ENCODE measurements at places on chromosomes 5 and 9.

DNA sequence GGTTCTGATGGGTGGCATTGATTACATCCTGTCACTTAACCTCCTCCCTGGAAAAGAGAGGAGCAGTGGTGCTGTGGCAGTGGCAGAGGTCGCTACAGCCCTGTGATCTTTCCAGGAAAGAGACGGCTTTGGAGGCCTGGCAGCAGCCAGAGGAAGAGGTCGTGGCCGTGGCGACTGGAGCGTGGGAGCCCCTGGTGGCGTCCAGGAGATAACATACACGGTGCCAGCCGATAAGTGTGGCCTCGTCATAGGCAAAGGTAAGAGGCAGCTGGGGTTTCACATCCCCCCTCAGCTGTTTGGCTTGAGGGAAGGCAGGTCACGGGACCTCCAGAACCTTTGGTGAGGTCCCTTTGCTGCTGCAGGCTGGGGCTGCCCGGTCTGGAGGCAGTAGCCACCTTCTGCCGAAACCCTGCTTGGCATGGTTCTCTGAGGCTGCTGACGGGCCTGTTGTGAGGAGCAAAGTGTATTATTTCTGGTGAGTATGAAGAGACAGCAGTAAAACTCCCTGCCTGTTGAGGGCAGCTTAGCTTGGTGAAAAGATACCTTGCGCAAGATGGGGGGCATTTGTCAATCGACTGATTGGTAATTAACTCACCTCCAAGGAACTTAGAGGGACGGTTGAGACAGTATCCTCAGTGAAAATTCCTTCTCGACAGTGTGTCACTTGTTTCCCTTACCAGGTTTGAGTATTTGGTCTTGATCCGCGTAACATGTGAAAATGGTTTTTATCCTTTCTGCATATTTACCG is 38.0 kb upstream of the PRDM12 start:
- no peak for DNase-seq

DNA sequence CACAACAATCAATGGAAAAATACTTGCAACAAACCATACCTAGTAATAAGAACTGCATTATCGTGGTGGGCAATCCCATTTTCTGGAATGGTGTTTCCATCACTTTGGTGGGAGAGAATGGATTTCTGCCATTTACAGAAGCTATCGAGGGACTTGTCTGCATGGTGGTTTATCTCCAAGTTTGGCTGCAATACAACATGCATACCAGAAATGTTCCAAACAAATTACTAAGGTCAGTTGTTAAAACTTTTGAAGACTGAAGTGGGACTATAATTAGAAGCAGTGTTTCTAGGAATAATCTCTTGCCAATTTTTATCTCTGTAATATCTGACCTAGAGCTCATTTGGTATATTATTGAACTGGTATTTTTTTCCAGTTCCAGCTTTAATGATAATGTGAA is 30.3 kb downstream of the ADAMTS6 start:
- no peak for DNase-seq

GRCh38 chr5:54993318-54993717 is 7.9 kb upstream of the ESM1 start:
- peak; percentile 38 for DNase-seq

DNA sequence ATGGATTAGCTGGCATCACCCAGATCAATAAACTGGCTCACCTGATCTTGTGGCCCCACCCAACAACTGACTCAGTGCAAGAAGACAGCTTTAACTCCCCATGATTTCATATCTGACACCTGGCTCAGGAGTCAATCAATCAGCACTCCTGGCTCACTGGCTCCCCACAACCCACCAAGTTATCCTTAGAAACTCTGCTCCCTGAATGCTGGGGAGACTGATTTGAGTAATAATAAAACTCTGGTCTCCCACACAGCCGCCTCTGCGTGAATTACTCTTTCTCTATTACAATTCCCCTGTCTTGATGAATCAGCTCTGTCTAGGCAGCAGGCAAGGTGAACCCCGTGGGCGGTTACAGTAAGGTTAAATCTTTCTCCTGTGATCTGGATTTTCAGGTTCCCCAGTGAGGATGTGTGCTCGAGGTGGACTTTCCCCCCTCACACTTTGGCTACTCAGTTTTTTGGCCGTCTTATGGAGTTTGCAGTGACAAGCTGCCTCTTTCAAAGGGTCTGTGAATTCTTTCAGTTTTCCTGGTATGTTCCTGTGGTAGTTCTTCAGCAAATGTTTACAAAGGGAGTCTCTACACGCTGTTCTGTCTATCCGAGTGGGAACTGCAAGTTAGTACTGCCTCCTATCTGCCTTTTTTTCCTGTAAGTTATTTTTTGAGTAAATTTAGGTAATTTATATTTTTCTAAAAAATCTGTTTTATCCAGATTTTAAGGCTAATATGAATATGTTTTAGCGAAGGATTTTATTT is 500.2 kb upstream of the NUDT12 start:
- no peak for DNase-seq

DNA sequence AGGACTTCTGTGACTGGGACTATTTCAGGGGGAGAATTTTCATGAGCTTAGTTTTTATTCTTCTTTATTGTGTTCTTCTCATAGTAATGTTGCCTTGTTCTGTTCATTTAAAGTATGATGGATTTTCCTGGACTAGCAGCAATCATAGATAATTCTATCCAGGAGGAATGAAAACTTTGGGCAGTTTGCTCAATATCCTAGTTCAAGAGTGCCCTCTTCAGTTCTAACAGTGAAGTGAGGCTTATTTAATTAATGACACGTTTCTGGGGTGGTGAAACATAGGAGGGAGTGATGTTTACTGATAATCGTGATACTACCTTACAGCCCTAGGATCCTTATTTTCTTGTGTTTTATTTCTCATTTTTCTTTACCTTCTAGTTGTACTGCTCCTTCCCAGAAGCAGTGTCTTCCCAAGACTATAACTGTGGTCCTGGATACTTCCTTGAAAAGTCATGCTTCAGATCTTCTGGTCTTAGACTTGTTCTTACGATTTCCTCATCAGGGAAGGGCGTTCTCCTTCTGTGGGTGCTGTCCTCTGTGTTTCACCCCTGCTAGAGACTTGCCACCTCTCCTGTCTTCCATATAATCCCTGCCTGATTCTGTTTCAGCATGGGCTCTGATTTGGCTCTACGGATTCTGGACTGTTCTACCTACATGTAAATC is 57.4 kb downstream of the CFAP95 start:
- DNase-seq: peak; percentile 52

DNA sequence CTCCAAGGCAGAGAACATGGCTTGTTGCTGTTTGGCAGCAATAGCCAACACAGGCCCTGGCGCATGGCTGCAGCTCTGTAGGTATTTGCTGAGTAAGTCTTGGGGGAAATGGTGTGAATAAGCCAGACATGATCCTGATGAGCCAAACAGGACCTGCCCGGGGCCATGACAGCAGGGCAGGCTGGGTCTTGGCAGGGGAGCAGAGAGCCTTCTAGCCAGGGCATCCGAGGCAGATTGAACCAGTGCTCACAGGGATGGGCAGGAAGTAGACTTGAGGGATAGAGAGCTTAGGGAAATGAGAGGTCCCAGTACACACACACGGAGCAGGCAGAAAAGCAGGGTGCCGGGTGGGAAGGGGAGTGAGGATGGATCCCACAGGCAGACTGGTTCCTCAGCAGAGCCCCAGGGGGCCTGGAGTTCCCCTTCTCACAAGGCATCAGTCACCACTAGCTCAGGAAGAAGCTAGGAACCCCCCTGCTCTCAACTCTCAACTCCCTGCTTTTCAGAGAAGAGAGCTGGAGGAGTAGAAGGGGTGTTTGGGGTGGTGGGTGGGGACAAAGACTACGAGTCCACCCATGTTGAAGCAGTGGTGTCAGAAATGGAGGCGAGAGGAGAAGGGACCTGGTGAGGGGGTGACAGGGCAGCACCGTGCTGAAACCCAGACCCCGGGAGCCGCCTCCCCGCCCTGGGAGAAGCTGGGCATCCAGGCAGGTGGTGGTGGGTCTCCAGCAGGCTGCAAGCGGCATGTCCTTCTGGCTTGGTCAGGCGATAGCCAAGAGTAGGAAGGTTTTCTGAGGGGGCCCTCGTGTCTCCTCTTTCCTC is 111.1 kb downstream of the RGS3 start:
- DNase-seq: no peak

DNA sequence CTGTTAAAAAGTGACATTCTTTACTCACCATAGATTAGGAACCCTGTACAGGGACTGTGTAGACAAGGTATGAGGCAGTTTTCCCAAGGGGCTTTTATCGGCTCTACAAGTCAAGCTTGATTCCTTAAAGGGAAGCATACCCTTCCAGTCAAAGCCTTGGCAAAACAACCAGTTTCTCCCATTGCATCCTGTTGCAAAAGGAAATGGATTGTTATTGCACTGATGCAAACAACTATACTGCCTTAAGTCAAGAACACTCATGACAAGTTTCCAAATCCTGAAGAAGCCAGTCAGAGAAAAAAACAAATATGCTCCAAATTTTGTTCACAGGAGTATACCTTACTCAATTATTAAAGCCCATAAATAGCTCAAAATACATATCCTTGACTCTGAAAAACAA is 67.5 kb downstream of the RGMB start:
- no peak for DNase-seq

GRCh38 chr5:125794922-125795321 is 628.3 kb upstream of the GRAMD2B start:
- DNase-seq: no peak

GRCh38 chr5:90861843-90862586 is 303.4 kb downstream of the ADGRV1 start:
- DNase-seq: no peak

Data from IMR-90 (cell line).